ENCODE measurements at places on chromosomes 3 and 15.
A peak's percentile ranks its signal among the peaks of the same experiment; 100 is the strongest.

- no peak for DNase-seq
Measured at GRCh38 chr3:141316851-141317250, 51.5 kb upstream of the ZBTB38 start.

GRCh38 chr15:50840520-50840919 is 68.0 kb upstream of the AP4E1 start:
- DNase-seq = no peak

GRCh38 chr3:137259089-137259488 is 301.3 kb downstream of the IL20RB start:
- no peak for DNase-seq

- DNase-seq = no peak
Measured at GRCh38 chr15:75830910-75831805, 12.1 kb upstream of the UBE2Q2 start.

DNA sequence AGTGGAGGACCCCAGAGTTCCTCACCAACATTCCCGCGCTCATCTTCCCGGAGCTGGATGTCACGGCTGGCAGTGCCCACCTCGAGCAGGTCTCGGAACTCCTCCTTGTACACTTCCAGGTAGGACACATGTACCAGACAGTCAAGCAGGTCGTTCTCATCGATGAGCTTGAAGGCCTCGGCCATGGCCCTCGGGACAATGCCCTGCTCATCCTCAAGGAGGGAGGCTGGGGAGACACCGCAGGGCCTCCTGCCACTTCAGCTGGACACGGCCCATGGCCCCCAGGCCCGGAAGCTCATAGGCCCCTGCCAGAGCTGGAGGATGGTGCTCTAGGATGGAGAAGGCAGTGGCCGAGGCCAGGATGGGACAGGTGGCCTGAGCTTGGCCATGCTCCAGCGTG is 5.6 kb downstream of the KIF7 start:
- DNase-seq = no peak

- no peak for DNase-seq
Measured at GRCh38 chr3:2657971-2658370, 452.2 kb downstream of the IL5RA start.

GRCh38 chr3:12194669-12195161 is 36.0 kb upstream of the TIMP4 start:
- DNase-seq = peak; percentile 51

DNA sequence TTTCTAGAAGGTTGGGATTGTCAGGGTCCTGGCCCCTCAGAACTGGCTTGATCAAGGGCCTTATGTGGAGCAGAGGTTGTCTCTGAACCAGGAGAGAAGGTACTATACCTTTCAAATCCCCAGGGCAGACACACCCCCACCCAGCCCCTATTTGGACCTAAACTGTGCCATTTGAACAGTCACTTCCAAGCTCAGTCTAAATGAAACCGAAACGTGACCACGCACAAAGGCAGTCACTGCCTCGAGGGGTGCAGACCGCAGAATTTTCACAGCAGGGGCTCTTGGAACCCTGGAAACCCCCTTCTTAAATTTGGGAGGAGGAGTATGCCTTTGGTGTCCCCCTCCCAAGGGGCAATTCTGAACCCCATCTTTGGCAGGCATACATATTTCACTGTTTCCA is 53.7 kb downstream of the GRIP2 start:
- DNase-seq = no peak

DNA sequence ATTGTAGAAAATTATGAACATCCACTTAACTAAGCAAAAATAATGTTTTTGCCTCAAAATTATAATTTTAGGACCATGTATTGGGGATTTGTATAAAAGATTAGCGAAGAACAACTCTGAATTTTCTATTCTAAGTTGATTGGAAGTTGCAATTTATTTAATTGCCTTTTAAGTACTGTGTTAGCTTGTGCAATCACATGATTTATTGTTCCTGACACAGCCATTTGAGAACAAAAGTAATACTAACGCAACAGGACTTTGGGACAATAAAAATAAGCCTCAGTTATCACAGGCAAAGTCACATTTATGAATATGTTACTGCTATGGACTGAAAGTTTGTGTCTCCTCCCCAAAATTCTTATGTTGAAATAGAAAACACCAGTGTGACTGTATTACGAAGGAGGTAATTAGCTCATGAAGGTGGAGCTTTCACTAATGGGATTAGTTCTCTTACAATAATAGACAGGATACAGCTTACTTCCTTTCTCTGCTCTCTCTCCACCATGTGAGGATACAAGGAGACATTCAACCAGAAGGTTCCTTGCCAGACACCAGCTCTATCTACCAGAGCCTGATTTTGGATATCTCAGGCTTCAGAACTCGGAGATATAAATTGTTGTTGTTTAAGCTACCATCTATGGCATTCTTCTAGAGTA is 745.9 kb downstream of the ZBBX start:
- DNase-seq = no peak

GRCh38 chr3:112973325-112974177 is 1.4 kb downstream of the CD200R1 start:
- DNase-seq = peak; percentile 62

GRCh38 chr3:132509096-132509495 is 88.0 kb upstream of the ACKR4 start:
- DNase-seq = no peak

DNA sequence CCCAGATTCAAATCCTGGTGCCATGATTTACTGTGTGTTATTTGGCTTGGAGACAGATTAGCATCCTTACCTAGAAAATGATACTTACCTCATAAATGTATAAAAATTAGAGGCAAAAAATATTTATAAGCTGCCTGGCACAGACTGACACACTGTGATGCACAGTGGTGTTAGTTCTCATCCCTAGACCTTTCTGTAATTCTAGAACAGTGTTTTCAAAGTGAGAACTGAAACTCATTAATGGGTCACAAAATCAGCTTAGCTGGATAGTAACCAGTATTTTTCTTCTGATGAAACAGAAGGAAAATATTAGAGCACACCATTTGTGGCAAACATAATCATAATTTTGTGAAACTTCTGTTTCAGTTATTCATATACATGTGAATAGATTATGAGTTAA is 17.9 kb upstream of the MTHFS start:
- DNase-seq = no peak

- no peak for DNase-seq
Measured at GRCh38 chr3:8506571-8507061, 5.0 kb downstream of the LMCD1 start.

DNA sequence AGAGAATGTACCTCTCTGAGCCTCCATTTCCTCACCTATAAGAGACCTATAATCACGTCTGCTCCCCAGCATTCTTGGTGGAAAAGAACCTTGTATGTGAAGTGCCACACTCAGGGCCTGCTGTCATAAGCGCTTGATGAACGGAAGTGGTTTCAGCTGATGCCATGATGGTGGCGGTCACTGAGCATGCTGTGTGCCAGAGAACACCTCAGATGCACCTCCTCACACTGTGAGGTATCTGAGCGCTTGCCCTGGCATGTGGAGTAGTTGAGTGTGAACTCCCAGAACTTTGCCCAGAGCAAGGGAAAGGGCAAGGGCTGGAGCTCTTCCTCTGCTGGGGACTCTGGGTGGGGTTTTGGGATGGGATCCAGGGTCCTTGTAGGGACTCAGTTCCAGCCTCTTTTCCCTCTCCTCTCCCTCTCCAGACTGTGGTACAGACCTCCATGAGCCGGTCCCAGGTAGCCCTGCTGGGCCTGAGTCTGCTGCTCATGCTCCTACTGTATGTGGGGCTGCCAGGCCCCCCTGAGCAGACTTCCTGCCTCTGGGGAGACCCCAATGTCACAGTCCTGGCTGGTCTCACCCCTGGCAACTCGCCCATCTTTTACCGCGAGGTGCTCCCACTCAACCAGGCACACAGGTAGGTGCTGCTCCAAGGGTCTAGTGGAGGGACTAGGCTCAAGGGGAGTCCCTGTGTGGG is 2.7 kb downstream of the ABHD14A start:
- DNase-seq = no peak

DNA sequence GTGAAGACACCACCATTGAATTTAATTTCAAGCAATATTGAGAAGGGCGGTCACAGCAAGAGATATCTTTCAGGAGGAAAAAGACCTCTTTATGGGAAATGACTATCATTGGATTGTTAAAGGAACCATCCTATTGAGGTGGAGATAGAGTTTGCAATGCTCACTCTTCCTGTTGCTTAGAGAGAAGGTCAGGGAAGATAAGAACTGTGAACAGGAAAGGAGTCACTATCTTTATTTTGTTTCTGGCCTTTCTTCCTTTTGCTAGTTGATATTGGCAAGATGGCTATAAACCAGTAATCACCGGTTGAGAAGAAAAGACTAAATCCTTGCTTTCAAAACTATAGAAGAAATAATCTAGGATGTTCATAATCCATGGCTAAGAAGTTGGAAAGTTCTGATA is 112.1 kb upstream of the TMEM108 start:
- no peak for DNase-seq

DNA sequence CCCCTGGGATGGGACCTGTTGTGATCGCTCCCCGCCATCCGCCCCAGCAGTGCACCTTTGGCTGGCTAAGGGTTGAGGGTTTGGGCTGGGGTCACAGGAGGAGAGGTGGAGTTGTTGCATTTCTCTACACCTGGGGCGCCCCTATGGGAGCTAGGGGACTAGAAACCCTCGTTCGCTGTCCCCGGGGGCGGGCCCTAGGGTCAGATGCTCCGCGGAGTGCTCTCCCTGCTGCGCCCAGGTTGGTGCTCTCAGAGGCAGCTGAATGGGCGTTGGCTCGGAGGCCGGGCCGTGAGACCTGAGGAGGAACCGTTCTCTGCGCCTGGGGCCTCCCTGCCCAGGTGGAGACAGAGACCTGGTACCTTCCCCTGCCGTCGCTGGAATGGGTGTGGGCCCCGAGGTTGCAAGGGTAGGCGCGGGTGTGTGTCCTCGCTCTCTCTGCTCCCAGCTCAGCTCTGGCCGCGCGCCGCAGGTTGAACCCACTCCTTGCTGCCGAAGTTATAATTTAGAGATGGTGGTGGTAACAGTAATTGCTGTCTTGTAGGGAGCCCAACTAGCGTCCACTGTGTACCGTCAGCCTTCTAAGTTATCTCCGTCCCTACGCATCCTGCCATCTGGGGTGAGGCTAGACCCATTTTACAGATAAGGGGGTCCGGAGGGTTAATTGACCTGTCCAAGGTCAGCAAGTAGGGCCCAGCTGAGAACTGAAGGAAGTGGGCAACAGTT is 965 bp downstream of the FLNB start:
- peak; percentile 30 for DNase-seq

DNA sequence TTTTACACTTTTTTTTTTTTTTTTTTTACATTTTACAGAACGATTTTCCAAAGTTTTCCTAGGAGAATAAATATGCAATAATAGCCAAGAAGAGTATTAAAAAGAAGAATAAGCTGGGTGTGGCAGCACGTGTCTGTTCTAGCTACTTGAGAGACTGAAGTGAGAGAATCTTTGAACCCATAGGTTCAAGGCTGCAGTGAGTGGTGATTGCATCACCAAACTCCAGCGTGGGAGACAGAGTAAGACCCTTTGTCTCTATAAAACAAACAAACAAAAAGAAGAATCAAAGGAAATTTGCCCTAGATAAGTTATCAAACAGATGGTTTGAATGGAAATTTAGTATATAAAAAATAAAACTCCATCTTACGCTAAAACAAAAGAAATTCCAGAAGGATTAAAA is 13.3 kb downstream of the XRN1 start:
- no peak for DNase-seq

Measured in stimulated activated CD4-positive, alpha-beta T cell treated with anti-CD3 and anti-CD28 coated beads, Interleukin-1b, Interleukin-23, amount 100 ng/mL, for 48 hours (primary cell).